ENCODE measurements at places on chromosomes 4 and X. TPM values are rescaled to one million over a fixed set of nuclear protein-coding genes. Genes with fewer than 3 reads are reported as not detected.

The RRH gene
- not detected for total RNA-seq

The KIAA1210 gene
- total RNA-seq: 3.2 TPM

- no peak for DNase-seq
Observed at GRCh38 chrX:101287402-101287801, 3.7 kb downstream of the TAF7L start.

The CT45A5 gene
- not detected for total RNA-seq

- no peak for DNase-seq
Observed at GRCh38 chr4:56330691-56331090, 56.6 kb downstream of the AASDH start.

DNA sequence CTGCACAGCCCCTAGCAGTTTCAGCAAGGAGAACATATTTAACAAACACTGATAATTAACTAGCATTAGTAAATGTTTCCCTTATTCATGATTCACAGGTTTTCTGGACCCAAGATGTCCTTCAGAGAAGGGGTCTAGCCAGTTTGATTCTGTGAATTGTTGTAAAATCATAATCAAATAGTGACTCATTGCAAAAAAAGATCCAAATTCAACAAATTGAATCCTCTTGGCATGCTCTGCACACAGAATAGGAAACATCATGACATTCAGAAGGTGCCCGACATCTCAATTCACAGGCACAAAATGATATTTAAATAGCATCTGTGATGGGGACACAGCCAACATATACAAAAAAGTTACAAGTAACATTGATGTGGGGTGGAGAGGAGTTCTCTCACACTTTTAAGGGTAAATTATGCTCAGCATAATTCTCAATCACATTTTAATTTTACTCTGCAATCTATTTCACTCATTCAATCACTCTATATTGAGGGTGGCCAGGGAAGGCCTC is 100.0 kb downstream of the SH3KBP1 start:
- DNase-seq: no peak

The LEF1 gene
- total RNA-seq: 61.8 TPM

The GLUD2 gene
- 3.4 TPM for total RNA-seq

The GCNA gene
- 2.9 TPM for total RNA-seq

GRCh38 chr4:80423553-80424224 is 88.2 kb downstream of the CFAP299 start:
- no peak for DNase-seq

GRCh38 chr4:5463361-5463760 is 245.0 kb downstream of the EVC2 start:
- no peak for DNase-seq

The WNK3 gene
- 26.4 TPM for total RNA-seq

DNA sequence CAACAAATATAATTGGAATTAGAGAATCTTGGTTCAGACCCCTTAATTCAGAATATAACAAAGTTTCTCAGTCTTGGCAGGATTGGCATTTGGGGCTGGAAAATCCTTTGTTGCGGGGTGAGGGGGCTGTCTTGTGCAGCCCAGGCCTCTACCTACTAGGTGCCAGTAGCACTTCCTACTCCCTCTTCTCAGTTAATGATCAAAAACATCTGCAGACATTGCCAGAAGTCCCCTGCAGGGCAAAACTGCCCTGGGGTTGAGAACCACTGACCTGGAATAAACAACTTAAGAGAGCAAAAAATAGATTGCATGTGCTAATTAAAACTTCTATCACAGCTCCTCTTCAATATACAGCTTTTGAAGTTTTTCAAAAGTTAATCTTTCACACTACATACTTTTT is 36.7 kb upstream of the CXorf38 start:
- no peak for DNase-seq

DNA sequence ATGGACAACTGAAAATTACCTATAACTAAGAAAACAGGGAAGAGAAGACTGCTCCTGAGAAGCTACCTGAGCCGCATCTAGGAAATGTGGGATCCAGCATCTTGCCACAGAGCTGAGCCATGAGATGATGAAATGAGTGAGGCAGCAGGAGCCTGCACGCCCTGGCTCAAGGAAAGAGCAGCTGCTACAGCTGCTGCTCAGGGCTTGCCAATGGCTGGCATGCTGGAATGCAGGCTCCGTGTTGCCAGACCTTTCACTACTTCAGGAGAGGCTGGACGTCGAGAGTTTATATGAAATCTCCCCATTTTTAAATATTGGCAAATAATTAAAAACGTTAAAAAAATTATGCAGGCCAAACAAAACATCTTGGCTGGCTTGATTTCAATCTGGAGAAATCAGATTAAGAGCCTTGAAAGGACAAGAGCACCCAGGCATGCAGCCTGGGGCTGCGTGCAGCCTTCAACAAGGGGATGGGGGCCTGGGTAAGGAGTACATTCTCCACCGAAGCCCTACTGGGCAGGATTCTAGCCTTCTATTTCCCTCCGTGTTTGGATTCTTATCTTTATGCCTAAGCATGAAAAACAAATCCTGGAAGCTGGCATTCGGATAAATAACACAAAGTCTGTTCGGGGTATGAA is 227.6 kb downstream of the NR3C2 start:
- peak; percentile 62 for DNase-seq

All from adrenal gland (tissue), 19 donors.